Cardiac septum (tissue), 1 donor: ENCODE measurements at places on chromosomes 3 and 15. TPM values are rescaled to one million over a fixed set of nuclear protein-coding genes. Genes with fewer than 3 reads are reported as not detected.

The C3orf18 gene
- 35.7 TPM for total RNA-seq

The MAGEL2 gene
- 0.11 TPM for total RNA-seq

DNA sequence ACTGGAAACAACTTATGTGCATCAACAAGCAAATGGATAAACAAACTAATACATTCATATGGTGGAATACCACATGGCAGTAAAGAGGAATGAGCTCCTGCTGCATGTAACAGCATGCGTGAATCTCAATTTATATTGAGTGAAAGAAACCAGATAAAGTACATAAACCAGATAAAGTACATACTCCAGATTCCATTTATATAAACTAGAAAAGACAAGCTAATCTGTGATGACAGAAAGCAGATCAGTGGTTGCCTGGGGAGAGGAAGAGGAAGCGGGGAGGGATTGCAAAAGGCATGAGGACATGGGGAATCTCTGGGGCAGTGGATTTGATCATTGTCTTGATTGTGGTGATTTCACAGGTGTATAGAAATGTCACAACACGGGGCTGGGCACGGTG, 34.2 kb downstream of the LIMD1 start:
- DNase-seq: no peak

The BOC gene
- 12.8 TPM for total RNA-seq

GRCh38 chr3:191290311-191291025, 38.7 kb upstream of the CCDC50 start:
- no peak for DNase-seq

DNA sequence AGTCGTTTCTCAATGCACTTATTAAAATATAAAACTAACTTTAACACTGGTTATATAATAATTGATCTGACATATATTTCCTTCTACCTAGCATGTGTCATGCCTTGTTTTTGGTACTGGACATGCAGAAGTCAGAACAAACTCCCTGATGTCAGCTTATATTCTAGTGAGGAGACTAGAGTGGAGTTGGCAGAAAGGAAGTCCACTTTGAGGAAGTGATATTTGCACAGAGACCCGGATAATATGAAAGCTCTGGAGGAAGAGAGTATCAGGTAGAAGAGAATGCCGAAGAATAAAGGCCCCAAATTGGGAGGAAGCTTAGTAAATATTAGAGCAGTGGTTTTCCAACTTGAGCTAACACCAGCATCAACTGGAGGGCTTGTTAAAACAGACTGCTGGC, 24.6 kb upstream of the ZNF280D start:
- DNase-seq: no peak

The TBCCD1 gene
- total RNA-seq: 7.8 TPM

GRCh38 chr3:99373088-99373845, 265.1 kb upstream of the COL8A1 start:
- no peak for DNase-seq

- no peak for DNase-seq
Observed at GRCh38 chr15:31156808-31157207, 55.3 kb upstream of the TRPM1 start.

DNA sequence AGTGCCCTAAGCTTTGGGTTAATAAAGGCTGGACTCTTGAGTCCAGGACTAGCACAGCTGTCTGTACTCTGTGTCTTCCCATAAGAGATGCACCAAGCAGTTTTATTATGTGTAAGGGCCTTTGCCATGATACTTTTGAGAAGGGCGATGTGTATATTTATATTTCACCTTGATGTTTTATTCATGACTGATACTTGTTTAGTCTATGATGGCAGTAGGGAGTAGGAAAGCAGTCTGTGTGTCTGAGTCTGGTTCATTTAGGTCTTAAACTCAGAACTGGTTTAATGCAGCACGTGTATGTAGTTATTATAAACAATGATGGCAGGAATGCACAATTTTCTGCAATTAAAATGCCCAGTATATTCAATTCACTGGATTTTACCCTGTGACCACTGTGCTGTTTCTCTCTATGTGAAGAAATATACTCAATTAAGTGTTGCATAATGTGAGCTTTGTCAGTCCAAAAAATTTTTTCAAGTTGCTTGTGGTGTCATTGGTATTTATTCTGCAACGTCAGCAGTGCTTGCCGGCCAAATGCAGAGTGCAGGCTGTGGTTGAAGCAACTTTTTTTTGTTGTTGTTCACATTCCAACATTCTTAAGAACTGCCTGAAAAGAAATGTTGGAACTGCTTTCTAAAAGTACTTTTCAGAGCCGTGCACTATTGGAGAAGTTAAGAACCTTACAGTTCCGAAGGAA, 423.7 kb upstream of the SEMA6D start:
- no peak for DNase-seq

The DNAH12 gene
- 0.22 TPM for total RNA-seq

The VIPR1 gene
- 0.89 TPM for total RNA-seq

DNA sequence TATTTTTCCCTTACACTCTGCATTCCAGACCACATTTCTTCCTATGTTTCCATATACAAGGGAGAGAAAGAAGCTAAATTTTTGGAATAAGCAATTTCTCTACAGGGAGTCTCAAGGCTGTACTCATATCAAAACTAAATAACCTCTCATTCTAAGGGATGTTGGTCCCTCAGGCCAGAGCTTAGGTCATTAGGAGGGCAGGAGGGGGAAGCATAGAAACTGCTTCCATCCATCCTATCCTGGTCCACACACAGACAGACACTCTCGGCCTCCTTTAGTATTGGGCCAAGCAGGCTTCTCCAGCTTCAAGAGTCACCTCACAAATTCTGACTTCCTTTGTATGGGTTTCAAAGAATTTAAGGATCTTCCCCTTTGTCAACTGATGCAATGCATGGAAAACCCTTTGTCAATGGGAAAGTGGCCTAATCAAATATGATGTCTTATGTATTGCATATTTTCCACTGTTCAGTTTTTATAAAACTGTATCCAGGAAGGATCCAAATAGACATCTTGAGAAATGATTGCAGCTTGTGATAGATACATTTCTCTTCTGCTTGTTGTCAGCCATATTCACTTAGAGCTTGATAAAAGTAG, 140.7 kb upstream of the RARB start:
- DNase-seq: no peak

DNA sequence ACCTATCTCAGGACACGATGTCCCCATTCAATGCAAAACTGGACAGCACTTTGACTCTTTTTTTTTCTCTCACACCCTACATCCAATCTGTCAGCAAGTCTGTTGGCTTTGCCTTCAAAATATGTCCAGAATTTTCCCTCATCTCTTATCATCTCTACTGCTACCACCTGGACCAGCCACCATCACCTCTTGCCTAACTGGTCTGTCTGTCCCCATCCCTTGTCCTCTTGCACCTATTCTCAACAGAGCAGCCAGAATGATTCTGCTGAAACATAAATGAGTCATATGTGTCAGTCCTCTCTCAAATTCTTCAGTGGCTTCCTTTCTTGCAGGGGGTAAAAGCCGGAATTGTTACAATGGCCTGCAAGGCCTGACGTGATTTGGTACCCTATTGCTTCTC, 105.8 kb downstream of the CYP19A1 start:
- DNase-seq: no peak

- DNase-seq: no peak
Observed at GRCh38 chr15:49032601-49033145, 13.6 kb downstream of the SECISBP2L start.

The CCR8 gene
- not detected for total RNA-seq

GRCh38 chr15:90910441-90911301, 7.6 kb downstream of the MAN2A2 start:
- DNase-seq: no peak

DNA sequence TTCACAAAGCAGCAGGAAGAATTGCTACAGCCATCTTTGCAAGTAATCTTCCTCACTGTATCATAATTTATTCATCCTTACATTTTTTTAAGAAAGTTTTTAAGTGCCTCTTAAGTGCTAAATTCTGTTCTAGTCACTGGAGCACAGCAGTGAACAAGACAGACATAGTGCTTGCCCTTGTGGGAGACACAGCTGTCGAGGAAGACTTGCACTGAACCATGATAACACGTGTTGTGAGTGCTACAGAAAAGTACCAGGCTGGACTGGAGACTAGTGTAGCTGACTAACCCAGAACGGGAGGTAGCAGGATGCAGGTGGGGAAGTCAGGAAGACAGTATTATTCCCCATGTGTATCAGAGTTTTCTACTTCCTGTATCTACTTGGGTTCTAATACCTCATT, 300.6 kb downstream of the TBL1XR1 start:
- DNase-seq: no peak

The RETNLB gene
- total RNA-seq: not detected

The CD96 gene
- 0.57 TPM for total RNA-seq

- DNase-seq: no peak
Observed at GRCh38 chr3:183460081-183461055, 31.9 kb upstream of the MCF2L2 start.

DNA sequence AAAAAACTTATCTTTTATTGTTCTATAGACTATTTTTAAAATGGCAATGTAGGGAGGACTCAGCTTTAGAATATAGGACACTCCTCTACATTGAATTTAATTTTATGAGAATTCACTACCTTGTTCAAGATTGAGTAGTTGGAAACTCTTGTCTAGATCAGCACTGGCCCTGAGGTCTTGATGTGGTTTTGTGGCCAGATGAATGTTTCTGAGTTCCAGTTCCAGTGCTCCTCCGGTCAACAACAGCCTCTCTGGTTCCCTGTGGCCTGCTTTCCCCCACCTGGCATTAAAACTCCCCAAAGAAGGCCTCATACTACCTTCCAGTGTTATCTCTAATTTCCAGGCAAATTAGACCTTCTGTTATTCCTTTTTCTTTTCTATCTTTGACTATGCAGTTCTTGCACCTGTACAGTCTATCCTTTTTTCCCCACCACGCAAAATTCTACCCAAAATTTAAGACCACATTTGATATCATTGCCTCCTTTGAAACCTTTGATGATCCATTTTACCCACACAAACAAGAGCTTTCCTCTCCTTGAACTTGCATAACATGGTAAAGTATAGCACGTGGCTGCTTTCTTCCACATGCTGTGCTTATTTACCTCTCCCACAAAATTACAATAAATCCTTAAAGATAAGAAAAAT, 9.6 kb upstream of the ANP32A start:
- no peak for DNase-seq

The FOXL2 gene
- 0.11 TPM for total RNA-seq

DNA sequence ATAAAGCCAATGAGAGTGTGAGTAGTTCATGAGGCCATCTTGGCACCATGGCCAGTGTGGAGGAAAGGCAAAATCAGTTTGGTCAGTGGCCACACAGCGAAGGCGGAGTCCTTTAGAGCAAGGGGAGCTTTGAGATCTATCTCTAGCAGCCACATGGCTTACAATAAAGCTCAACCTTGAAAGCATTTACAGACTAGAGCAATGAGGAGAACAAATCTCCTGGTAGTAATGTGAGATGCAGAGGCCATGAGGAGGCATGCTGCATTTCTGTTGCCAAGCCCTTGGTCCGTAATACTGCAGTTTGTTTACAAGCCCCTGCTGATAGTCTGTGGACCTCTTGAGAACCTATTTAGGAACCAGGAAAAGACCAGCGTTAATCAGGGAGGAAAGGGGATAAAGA, 381.5 kb upstream of the C2CD4B start:
- DNase-seq: no peak

DNA sequence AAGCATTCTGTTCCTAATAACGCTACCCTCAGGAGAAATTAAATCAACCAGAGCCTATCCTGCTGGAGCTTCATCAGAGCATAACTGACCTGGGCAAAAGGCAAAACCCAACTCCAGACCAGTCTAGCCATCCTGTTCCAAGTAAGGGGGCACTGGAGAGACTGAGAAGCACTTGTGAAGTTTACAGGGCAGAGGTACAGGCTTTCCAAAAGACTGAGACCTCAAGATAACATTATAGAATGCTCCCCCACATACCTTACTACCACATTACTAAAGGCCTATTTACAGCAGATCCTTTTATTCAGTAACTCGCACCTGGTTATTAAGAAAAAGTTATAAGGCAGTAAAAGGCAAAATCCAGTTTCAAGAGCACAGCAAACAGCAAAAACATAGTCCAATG, 35.5 kb downstream of the RFX7 start:
- no peak for DNase-seq

- DNase-seq: no peak
Observed at GRCh38 chr15:66706225-66706732, 4.2 kb downstream of the SMAD6 start.

The CLSTN2 gene
- total RNA-seq: 3.9 TPM

GRCh38 chr3:71195492-71195891, 388.0 kb downstream of the FOXP1 start:
- no peak for DNase-seq

DNA sequence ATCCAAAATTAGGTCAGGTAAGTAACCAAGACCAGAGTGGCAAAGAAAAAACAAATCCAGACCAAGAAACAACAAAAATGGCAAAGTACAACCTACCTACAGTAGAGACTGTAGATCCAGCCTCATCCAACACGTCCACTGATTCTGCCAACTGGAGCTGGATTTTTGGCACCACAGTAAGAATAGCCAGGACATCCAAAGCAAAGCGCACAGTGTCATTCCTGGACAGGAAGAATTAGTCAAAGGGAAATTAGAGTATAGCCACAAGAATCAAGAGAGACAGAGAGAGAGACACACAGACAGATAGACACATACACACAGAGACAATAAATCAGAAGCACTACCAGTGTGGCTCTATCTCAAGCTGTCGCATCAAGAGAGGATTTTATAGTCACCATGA, 31.1 kb downstream of the RBM15B start:
- DNase-seq: no peak

DNA sequence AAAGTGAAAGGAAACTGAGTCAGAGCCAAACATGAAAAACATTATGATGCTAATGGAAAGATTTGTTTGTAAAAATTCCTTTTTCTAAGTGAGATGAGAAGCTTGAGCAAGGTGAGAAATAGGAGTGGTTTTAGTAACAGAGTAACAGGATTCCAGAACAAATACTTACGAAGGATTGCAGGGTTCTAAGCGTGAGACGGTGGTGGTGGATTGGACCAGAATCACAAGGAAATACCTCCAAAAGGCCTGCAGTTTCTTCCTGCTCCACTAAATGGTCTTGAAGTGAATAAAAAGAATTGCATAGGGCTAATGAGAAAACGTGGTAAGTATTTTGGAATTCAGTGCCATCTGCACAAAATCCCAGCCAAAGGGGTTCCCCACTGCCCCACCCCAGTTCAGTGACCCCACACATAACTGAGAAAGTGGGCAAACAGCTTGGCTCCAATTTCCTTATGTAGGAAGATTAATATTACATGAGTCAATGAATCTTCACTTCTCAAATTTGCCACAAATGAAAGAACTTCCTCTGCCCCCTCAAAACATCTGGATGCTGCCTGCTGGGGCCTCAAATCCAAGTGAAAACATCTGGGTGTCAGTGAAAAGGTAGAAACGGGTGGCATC, 283.8 kb upstream of the NR2F2 start:
- no peak for DNase-seq
